CD4-positive, alpha-beta T cell treated with Interleukin-2 at 100 ng/mL for 4 hours (primary cell): ENCODE measurements at places on chromosomes 3 and 15.

- DNase-seq, result no peak
These were observed 135.7 kb upstream of the IL12A start for GRCh38 chr3:159852821-159853505.

GRCh38 chr3:193119926-193120325 lies 121.1 kb upstream of the PLAAT1 start:
- no peak for DNase-seq

DNA sequence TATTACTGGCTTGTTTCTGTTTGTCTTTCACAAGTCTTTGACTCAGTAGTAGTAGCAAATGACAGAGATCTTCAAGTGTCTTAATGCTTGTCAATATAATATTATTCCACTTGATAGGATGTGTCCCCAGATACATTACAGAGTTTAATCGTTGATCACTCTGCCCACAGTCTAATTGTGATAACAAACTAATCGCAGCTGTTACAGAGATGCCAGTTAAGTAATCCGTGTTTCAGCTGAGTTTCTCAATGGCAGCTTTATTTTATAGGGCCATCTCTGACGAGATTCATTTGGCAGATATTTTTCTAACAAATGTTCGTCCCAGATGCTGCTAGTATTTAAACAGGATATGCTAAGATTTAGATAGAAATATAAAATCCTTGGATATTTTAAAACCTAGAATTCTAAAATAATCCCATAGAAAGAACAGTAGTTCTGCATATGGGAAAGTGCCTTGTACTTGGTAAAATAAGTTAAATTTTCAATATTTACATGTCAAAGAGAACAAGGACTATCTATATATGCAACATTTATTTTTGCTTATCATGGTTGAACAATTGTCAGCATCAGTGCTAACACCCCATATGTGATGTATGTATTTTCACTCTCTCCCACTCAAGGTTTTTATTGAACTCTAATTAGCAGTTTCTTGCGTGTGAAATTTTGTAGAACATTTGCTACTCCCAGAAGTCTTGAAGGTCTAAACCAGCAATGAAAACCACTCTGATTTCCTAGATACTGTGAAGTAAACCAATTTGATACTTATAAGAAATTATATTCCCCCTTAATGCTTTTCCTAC lies 185.5 kb downstream of the MBNL1 start:
- no peak for DNase-seq

- DNase-seq, result no peak
These were observed 142.9 kb upstream of the NR2F2 start for GRCh38 chr15:96187341-96188305.

GRCh38 chr3:130895690-130896488 lies 2.0 kb downstream of the ATP2C1 start:
- peak; percentile 40 for DNase-seq

GRCh38 chr3:150547045-150547741 lies 606 bp downstream of the EIF2A start:
- DNase-seq, result no peak
